ENCODE measurements at places on chromosomes 11 and 22. TPM values are rescaled to one million over a fixed set of nuclear protein-coding genes. Genes with fewer than 3 reads are reported as not detected.
A peak's percentile ranks its signal among the peaks of the same experiment; 100 is the strongest.

Gene TREH
- total RNA-seq, result not detected

- no peak for DNase-seq
These were observed 13.4 kb downstream of the OTOG start for GRCh38 chr11:17560281-17561110.

DNA sequence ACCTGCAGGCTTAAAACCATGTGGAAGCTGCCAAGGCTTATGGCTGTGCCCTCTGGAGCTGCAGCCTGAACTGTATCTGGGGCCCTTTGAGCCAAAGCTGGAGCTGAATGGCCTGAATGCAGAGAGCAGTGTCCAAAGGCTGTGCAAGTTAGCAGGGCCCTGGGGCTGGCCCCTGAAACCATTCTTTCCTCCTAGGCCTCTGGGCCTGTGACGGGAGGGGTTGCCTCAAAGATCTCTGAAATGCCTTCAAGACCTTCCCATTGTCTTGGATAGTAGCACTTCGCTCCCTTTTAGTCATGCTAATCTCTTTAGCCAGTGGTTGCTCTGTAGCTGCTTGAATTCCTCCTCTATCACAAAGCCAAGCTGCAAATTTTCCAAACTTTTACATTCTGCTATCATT, 12.8 kb upstream of the IFTAP start:
- DNase-seq, result no peak

GRCh38 chr11:459511-460220, 9.6 kb downstream of the PTDSS2 start:
- DNase-seq, result no peak

DNA sequence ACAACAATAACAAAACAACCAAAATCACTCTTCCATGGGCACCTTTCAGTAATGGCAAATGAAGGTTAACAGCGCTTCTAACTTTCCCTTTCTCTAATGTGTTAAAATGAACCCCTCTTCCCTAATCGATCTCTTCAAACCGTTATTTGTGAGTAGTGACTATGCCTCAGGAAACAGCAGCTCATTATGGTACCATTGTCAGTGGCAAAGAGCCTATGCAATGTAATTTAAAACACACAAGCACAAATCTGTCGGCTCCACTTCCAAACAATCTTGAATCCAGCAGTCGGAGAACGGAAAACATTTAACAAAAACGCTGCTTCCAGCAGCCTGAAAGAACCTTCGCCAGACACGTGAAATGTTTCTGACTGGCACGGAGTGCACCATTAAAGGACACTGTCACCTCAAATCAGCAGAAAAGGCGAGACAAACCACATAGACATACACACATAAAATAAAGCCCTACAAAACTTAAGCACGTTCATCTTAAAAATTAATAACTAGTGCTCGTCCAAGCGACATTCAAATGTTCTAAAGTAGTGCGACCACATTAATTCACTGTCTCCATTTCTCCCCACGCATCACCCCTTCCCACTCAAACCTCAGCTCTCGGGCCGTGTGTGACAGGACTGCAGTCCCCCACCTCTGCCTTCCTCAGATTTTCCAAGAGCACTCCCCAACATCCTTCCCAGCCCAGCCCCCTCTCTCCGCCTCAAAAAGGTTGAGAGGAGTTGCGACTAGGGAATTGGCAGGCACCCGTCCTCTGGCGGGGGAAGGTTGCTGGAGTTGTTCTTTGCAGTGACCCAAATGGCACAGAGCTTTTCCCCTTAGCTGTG, 748 bp downstream of the RAB30 start:
- no peak for DNase-seq

Gene SPI1
- total RNA-seq, result 1.2 TPM

DNA sequence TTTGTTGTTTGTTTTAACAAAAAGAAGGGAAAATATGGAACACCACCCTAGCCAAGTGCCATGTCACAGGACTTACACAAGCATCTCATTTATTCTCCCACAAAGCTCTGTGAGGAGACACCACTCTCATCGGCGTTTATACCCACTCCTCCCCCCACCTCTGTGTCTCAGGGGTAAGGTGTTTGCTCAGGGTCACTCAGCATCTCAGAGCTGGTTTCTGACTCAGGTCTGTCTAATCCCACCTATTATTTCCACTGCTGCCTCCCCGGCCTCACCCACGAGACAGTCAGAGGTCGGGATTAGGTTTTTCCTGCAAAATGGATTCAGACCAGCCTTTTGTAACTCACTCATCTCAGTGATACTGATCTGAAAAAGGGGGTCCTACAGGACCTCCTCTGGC, 786.0 kb downstream of the OPCML start:
- no peak for DNase-seq

DNA sequence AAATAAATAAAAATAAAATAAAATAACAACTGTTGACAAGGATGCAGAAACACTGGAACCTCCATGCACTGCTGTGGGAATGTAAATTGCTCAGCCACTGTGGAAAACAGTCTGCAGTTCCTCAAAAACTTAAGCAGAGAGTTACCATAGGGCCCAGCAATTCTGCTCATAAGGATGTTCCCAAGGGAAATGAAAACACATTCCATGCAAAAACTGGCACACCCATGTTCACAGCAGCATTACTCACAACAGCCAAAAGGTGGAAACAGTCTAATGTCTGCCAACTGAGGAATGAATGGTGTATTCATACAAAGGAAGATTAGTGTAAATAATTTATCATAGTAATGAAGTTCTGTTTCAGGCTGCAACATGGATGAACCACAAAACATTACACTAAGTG, 3.2 kb upstream of the KRTAP5-10 start:
- DNase-seq, result no peak

GRCh38 chr22:27670701-27671412, 130.7 kb downstream of the MN1 start:
- no peak for DNase-seq

- DNase-seq, result peak; percentile 1
These were observed 62.5 kb downstream of the KCNQ1 start for GRCh38 chr11:2507212-2507901.

Gene BIK
- total RNA-seq, result not detected

DNA sequence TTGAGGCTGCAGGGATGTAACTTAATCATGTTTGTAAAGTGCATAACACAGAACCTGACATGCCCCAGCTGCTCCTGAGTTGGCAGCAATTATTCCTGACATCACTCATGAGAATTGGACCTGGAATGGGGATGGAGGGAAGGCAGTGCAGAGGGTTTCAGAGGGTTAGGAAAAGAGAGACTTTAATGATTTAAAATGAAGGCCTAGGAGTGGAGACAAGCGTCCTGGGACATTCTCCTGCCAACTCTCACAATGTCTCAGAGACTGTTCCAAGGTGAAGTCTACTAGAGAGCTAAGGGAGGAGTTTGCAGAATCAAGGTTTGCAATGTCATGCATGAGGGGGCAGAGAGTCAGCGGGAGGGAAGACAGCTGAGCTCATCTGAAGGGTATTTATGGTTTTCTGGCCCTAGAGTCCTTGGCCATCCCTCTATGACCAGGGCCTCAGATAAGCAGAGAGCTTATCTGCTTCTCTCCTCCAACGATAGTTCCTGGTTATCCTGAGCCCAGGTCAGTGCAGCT, 36.9 kb downstream of the GGTLC2 start:
- no peak for DNase-seq

- DNase-seq, result no peak
These were observed 61.6 kb upstream of the EIF3D start for GRCh38 chr22:36590441-36591056.

GRCh38 chr22:23245799-23246136, 65.5 kb downstream of the BCR start:
- DNase-seq, result no peak

DNA sequence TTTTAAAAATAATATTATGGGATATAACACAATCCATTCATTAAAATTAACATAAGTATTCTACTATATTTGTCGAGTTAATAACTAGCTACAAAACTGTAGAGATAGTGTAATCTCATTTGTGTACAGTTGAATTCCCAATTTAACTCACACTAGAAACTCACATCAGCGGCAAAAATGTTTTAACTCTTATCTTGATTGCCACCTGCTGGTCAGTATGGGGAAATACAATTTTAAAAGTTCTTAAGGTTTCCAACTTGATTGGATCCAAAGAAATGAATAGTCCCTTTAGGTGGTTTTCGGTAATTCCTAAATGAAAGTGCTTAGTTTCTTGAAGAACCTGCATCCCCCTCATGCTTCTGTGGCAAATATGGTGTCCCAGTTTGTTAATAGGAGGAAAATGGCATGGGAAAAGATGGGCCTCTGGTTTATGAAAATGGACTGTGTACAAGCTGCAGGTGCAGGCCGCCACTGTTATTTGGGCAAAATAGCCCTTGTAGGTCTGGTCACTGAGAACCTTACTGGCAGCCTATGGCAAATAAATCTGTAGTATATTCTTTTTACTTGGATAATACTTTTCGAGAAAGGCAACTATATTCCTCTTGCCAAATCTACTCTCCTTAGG, 33.7 kb upstream of the SLC17A6 start:
- peak; percentile 9 for DNase-seq

Gene RBX1
- total RNA-seq, result 96.2 TPM

DNA sequence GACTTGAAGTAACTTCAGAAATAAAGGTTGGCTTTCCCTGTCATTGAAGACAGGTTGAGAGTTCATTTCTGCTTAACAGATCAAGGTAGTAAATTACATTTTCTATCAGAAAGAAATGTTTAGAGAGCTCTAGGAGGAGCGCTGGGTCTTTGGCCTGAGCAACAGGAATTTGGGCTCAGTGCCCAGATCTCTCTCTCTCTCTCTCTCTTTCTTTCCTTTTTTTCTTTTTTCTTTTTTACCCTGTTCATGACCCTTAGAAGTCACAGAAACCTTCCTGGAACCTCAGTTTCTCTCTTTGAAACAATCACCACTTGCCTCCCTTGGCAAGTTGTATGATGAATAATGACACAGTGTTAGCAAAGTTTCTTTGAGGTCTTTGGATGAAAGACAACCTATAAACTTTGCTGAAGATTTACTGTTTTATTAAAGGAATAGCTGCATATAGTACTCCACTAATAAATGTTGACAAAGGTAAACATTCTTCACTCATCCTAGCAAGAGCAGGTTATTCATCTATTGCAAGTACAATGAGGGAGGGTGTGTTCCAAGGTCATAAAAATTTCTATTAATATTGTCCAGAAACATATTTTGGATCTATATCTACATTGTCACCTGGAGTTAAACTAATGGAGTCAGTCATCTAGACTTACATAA, 35.5 kb upstream of the RASSF10 start:
- no peak for DNase-seq

DNA sequence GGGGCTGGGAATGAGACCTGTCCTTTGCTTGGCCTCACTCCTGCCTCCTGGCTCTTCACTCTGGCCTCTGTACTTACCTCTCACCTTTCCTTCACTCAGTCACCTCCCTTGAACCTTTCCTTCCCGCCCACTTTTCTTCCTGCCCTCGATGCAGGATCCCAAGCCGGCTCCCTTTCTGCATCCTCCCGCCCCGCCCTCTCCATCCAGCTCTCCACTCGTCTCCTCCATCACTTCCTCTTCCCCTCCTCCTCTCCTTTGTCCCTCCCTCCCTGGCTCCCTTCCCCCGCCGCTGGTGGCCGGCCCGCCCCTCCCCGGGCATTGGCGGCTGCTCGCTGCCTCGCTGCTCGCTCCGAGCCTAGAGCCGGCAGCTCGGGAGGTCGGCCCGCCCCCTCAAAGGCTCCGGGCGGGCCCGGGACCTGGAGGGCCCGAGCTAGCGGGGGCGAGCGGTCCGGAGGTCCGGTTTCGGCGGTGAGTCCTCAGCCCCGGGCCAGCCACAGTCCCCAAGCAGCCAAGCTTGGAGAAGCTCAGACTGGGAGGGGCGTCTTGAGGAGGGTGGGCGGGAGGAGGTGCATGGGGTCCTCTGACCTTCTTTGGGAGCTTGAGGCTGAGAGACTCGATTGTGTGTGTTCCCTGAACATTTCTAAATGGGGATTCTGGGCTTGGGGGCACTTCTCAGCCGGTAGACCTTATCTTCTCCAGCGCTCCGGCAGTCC, 13.8 kb downstream of the PHLDB1 start:
- DNase-seq, result peak; percentile 76

Gene MS4A18
- total RNA-seq, result not detected

DNA sequence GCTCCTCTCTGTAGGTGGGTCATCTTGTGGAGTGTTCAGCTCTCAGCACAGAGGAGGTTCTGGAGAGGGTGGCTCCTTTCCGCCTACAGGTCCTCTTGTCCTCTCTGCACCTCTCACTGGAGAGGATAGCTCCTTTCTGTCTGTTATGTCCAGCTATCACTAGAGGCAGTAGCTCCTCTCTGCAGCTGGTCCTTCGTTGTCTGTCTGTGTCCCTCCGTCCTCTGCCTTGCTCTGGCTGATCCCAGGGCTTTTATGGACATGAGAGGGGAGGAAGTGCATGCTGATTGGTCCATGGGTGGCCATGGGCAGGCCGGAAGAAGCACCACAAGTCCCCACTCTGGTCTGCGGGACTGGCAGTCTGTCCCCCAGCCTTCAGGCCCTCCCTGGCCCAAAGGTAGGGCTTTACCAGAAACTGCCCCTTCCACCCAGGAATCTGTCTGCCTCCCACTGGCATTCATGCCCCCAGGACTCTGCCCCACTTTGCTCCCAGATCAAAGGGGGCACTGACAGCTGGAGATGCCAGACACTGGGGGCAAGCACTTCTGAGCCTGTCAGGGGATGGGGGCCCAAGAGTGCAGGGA, 38.6 kb upstream of the CALCB start:
- DNase-seq, result no peak

Gene SCUBE1
- 26.1 TPM for total RNA-seq

DNA sequence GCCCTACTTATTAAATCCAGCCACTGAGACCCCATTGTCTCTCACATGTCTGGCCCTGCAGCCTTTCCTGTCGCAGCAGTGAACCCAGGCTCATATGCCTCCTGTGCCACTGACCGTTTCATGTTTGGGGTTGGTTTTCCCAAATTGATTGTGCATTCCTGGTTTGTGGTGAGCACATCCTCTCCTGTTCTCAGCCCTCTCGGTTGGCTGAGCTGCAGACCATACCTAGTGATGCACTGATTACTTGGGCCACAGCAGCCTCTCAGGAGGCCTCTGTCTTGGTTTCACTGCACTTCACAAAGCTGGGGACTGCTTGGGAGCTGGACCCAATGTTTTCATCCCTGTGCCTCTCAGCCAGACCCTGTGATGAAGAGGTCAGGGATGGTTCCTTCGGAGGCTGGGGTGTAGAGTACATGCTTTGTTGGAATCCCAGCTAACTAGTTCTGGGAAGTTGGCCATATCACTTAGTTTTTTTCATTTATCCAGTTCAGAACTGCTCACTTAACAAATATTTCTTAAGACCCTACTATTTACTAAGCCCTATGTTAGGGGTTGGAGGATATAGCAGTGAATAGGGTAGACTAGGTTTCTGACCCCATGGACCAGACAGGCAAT, 30.9 kb downstream of the PARVA start:
- no peak for DNase-seq

Gene UBE2L3
- total RNA-seq, result 27.3 TPM

- DNase-seq, result no peak
These were observed 28.8 kb downstream of the PLAAT5 start for GRCh38 chr11:63462137-63462536.

Gene ZP1
- total RNA-seq, result not detected

DNA sequence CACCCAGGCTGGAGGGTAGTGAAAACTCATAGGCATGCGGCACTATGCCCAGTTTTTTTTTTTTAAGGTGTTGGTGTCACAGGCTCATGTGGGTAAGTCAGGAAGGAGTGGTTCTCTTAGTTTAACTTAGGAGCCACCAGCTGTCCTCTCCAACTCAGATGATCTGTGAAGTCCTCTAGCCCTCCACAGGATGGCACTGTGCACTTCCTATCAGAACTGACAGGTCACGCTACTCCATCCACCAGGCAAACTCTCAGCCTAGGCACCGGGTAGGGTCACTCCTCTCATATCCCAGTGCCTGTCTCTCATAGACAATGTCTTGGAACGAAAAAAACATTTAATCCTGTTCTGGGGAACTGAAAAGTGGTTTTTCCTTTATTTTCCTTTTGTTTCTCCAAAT, 16.5 kb downstream of the NAP1L4 start:
- no peak for DNase-seq
